Upper lobe of right lung (tissue), 1 donor: ENCODE measurements at places on chromosomes 13 and 19. TPM values are rescaled to one million over a fixed set of nuclear protein-coding genes. Genes with fewer than 3 reads are reported as not detected.
A peak's percentile ranks its signal among the peaks of the same experiment; 100 is the strongest.

The HIPK4 gene
- 0.64 TPM for total RNA-seq

The ACER1 gene
- total RNA-seq, result not detected

The GIPC3 gene
- 6.5 TPM for total RNA-seq

The TEKTIP1 gene
- 3.2 TPM for total RNA-seq

The PLEKHF1 gene
- total RNA-seq, result 17.3 TPM

DNA sequence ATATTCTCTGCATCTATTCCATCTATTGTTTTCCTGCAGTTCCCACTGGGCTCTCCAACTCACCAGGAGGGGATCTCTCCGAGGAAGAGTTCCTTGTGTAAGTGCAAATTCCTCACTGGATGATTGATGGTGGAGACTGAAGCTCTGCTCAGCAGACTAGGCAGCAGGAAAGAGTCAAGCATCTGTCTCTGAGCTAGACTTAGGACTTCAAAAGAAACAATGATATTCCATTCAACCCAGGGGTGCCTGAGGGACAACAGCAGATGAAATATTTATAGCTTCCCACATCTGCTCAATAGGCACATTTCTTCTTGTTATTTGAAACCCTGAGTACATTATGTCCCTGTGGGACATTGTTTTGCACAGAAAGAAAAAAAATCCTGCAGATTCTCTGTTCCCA lies at the start of the genes OR7A5 and OR7C1:
TSS of gene OR7A5 (minus strand) at position 175 of the 400 bp plus-strand sequence. CDS start 6,944 bp downstream, outside the sequence.
TSS of gene OR7C1 (minus strand) at position 175 of the 400 bp plus-strand sequence. CDS start 35,049 bp downstream, outside the sequence.
- no peak within 1 kb of the TSS for H3K4me3 ChIP-seq
- no peaks in the 10 kb centered on the region for H3K4me1 ChIP-seq
- H3K36me3 ChIP-seq, result no peaks in the 10 kb centered on the region
- DNase-seq, result no peak
- no peak within 1 kb of the TSS for H3K27ac ChIP-seq

DNA sequence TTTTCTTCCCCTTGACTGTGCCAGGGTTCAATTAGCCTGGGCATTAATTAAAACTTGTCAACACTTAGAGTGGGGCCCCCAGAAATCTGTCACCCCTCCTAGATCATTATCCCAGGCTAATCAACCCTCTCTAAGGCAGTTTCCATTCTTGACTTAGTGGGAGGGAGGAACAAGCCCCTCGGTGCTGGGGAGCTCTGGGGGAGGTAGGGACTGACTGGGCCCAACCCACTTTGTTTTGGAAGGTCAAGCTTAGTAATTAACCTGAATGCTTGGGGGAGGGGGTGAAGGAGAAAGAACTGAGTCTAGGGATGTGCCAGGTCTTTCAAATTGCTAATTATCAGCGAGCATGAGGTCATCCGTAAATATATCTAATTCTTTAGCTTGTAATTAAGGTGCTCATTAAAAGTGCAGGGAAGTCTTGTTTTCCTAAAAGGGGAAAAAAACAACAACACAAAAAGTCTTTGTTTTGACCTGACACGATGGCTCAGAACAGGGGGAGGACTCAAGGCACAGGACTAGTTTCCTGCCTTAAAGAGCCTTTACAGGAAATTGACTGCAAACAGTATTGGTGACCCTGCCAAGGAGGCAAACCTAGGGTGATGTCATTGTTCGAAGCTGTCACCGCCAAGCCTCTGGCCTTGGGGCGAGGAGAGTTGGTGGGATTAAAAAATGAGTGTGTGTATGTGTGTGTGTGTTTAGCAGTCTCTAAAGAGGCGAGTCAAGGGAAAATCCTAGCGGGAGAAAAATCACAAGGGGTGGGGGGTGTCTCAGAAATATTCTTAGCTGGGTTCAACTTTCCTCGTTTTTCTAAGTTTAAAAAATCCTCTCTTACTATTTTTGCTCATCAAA lies 19.4 kb downstream of the ACTN4 start:
- no peaks in the 10 kb centered on the region for H3K36me3 ChIP-seq
- no peak for DNase-seq
- H3K27ac ChIP-seq, result peak overlapping the region; percentile 90

DNA sequence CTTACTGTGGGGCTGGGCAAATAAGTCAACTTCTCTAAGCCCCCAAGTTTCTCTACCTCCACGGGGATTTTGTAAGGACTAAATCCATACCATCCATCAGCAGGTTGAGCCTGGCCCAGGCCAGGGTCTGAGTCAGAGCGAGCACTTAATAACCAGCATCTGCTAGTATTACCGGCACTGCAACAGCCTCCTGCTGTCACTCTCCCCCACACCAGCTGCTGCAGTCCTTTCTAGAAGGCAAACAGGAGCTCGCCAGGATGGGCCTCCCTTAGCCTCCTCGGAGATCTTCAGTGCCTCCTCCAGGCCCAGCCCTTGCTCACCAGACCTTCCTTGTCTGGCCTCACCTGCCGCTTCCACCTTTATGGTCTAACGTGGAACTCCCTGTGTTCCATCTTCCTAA lies 3.2 kb downstream of the NAPA start:
- no peaks in the 10 kb centered on the region for H3K27me3 ChIP-seq
- peak overlapping the region; percentile 95 for H3K4me3 ChIP-seq
- peaks cover 79% of the 10 kb centered on the region for H3K4me1 ChIP-seq
- no peak for DNase-seq
- H3K36me3 ChIP-seq, result peaks cover 2% of the 10 kb centered on the region

GRCh38 chr13:43126420-43126819 lies 103.0 kb downstream of the DNAJC15 start:
- peaks cover 6% of the 10 kb centered on the region for H3K27me3 ChIP-seq
- no peak for DNase-seq
- no peaks in the 10 kb centered on the region for H3K36me3 ChIP-seq
- H3K27ac ChIP-seq, result no peak overlapping the region
- H3K4me3 ChIP-seq, result no peak overlapping the region
- H3K4me1 ChIP-seq, result no peaks in the 10 kb centered on the region

- H3K27ac ChIP-seq, result no peak within 1 kb of the TSS
- no peaks in the 10 kb centered on the region for H3K4me1 ChIP-seq
- H3K27me3 ChIP-seq, result no peaks in the 10 kb centered on the region
- H3K4me3 ChIP-seq, result no peak within 1 kb of the TSS
- no peaks in the 10 kb centered on the region for H3K36me3 ChIP-seq
Measured at GRCh38 chr19:9115307-9115813, at the start of gene OR7G1. Gene OR7G1, minus strand, starts transcription at chr19:9115763. Its CDS starts 0 bp downstream, at chr19:9115763.

DNA sequence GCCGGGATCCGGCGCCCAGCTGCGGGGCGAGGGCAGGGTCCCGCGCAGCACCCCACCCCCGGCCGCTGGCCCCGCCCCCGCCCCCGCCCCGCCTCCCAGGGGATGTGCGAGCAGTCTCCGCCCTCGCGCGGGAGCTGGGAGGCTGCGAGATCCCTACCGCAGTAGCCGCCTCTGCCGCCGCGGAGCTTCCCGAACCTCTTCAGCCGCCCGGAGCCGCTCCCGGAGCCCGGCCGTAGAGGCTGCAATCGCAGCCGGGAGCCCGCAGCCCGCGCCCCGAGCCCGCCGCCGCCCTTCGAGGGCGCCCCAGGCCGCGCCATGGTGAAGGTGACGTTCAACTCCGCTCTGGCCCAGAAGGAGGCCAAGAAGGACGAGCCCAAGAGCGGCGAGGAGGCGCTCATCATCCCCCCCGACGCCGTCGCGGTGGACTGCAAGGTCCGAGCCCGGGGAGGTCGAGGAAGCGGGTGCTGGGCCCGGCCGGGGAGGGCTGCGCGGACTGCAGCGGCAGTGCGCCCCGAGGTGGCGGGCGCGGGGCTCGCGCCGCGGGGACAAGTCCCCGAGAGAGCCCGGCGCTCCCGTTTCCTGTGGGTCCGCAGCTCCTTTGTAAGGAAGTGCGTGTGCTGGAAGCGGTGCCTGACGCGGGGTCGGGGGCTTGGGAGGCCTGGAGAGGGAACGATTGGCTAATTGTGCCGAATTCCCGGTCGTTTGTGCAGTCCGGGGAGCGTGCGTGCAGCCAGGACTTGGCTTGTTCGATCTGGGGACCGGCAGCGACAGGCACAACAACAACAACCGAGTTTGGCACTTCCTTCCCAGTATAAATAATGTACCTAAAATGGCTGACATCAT lies at the start of gene ITM2B:
TSS of gene ITM2B (plus strand) at position 161 of the 843 bp plus-strand sequence. CDS start at position 316, 155 bp downstream.
- peak within 1 kb of the TSS; percentile 100 for H3K27ac ChIP-seq
- DNase-seq, result peak; percentile 93

- DNase-seq, result no peak
- H3K4me3 ChIP-seq, result no peak overlapping the region
- peaks cover 7% of the 10 kb centered on the region for H3K36me3 ChIP-seq
- peak overlapping the region; percentile 31 for H3K27ac ChIP-seq
- peaks cover 75% of the 10 kb centered on the region for H3K4me1 ChIP-seq
- no peaks in the 10 kb centered on the region for H3K27me3 ChIP-seq
Measured at GRCh38 chr19:38687837-38688378, 40.5 kb downstream of the ACTN4 start.

DNA sequence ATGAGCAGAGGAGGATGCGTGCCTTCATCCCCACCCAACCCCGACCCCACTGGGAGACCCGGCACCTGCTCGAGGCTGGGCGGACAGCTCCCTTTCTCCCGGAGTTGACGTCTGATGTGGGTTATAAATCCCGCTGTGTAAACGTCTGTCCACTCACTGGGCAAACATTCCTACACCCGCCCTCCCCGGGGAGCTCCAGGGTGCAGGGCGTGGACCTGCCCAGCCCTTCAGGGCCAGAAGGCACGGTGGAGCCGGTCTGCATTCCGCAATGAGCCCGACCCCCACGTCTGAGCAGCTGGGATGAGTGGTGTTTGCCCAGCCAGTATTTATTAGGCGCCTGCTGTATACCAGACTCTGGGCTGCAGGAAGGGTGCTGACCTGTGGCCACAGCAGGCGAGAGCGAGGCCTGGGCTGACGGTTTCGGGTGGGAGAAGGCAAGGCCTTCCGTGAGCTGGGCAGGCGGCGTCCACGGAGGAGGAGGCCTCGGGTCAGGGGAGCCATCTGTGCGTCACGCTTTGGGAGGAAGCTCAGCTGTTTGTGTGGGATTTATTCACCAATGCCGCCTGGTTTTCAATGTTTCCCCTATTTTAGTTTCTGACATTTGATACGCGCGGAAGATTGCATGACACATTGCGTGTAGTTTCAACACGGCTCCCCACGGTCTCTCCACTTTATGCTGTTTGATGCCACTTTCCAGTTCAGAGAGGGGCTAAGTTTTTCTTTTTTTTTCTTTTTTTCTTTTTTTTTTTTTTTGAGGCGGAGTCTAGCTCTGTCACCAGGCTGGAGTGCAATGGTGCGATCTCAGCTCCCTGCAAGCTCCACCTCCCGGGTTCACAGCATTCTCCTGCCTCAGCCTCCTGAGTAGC lies 2.0 kb downstream of the MISP start:
- H3K36me3 ChIP-seq, result no peaks in the 10 kb centered on the region
- DNase-seq, result peak; percentile 86
- peaks cover 4% of the 10 kb centered on the region for H3K4me1 ChIP-seq
- peak overlapping the region; percentile 65 for H3K27ac ChIP-seq
- peak overlapping the region; percentile 3 for H3K4me3 ChIP-seq

- no peaks in the 10 kb centered on the region for H3K36me3 ChIP-seq
- peak; percentile 83 for DNase-seq
- H3K4me3 ChIP-seq, result peak overlapping the region; percentile 24
- H3K27ac ChIP-seq, result no peak overlapping the region
- peaks cover 8% of the 10 kb centered on the region for H3K4me1 ChIP-seq
Measured at GRCh38 chr19:56066152-56067023, 54.7 kb downstream of the ZNF787 start.

DNA sequence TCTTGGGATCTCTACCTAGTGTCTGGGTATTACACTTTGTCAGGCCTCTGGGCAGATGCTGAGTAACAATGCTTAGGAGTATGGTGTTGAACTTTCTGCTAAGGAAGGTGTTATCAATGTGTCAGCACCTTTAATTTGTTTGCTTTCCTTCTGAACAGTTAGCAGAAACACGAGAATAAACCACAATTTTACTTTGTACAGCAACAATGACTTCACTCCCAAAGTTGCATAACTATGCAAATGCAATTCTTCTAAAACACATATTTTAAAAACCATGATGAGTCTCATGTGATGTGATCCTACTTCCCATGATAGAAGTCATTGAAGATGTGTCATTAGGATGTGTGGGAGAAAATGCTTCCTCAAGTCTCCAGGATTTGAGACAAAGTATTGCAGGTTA lies 155.0 kb downstream of the POSTN start:
- no peaks in the 10 kb centered on the region for H3K36me3 ChIP-seq
- no peaks in the 10 kb centered on the region for H3K27me3 ChIP-seq
- no peak overlapping the region for H3K27ac ChIP-seq
- no peak for DNase-seq
- H3K4me3 ChIP-seq, result no peak overlapping the region
- H3K4me1 ChIP-seq, result no peaks in the 10 kb centered on the region

- H3K4me3 ChIP-seq, result no peak overlapping the region
- no peak overlapping the region for H3K27ac ChIP-seq
- no peak for DNase-seq
- no peaks in the 10 kb centered on the region for H3K27me3 ChIP-seq
- H3K4me1 ChIP-seq, result peaks cover 34% of the 10 kb centered on the region
Measured at GRCh38 chr13:110554227-110554836, 7.2 kb downstream of the RAB20 start.

- no peaks in the 10 kb centered on the region for H3K4me1 ChIP-seq
- H3K36me3 ChIP-seq, result no peaks in the 10 kb centered on the region
- DNase-seq, result no peak
Measured at GRCh38 chr13:100483139-100483538, 105.5 kb downstream of the GGACT start.

DNA sequence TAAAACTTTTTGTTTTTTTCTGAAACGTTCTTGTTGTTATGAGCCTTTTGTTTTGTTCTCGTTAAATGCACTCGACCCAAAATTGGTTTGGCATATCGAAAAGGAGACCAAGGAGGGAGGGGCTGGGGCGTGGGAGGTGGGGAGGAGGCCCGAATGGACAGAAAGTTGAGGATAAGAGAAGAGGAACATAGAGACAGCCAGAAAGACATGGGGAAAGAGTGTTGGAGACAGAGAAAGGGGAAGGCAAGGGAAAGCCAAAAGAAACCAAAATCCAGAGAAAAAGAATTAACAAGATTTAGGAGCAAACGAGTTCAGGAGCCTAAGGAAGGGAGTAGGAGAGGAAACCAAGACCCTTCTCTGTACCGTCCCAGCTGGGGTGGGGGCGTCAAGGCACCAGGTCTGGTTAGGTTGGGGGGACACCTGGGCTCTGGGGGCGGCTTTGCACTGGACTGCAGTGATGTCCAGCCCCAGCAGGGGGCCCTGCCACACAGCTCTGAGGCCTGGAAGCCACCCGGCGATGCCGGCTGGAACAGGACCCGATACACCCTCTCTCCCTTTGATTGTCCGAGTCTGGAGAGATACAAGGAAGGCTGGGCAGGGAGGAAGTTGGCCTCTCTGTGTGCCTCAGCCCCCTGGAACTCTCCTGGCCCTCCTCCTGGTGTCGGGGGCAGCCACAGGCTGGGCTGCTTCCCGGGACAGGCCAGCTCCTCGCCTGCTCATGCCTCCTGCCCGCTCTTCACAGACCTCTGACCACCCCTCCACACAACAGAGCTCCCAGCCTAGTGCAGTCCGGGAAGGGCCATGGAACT lies 11.6 kb upstream of the ASF1B start:
- H3K27me3 ChIP-seq, result no peaks in the 10 kb centered on the region
- peak; percentile 85 for DNase-seq
- peaks cover 31% of the 10 kb centered on the region for H3K4me1 ChIP-seq
- no peak overlapping the region for H3K4me3 ChIP-seq
- H3K36me3 ChIP-seq, result peaks cover 6% of the 10 kb centered on the region

- H3K36me3 ChIP-seq, result no peaks in the 10 kb centered on the region
- peaks cover 12% of the 10 kb centered on the region for H3K4me1 ChIP-seq
- peak overlapping the region; percentile 61 for H3K27ac ChIP-seq
- DNase-seq, result no peak
- no peaks in the 10 kb centered on the region for H3K27me3 ChIP-seq
Measured at GRCh38 chr19:48203222-48203793, 32.8 kb downstream of the ZSWIM9 start.
